ENCODE measurements at places on chromosomes 3 and 15. TPM values are rescaled to one million over a fixed set of nuclear protein-coding genes. Genes with fewer than 3 reads are reported as not detected.

The TGM5 gene
- total RNA-seq: not detected

The RETNLB gene
- total RNA-seq: not detected

The ITIH1 gene
- not detected for total RNA-seq

The PIK3CA gene
- total RNA-seq: 48.6 TPM

The TLR9 gene
- total RNA-seq: under 0.01 TPM

The MAGEL2 gene
- 0.50 TPM for total RNA-seq

The ARNT2 gene
- total RNA-seq: 4.7 TPM

The GCSAM gene
- total RNA-seq: not detected

The GPX1 gene
- total RNA-seq: 395 TPM

The THBS1 gene
- total RNA-seq: 2,470 TPM

The CLDN16 gene
- total RNA-seq: not detected

The USP50 gene
- total RNA-seq: 0.29 TPM

The GRK7 gene
- under 0.01 TPM for total RNA-seq

The IL17RB gene
- under 0.01 TPM for total RNA-seq

The ALS2CL gene
- total RNA-seq: 0.87 TPM

The SPTSSB gene
- 0.58 TPM for total RNA-seq

The GP9 gene
- not detected for total RNA-seq

The SI gene
- total RNA-seq: not detected

The CPN2 gene
- not detected for total RNA-seq

The SKOR1 gene
- total RNA-seq: 0.15 TPM

The TEX55 gene
- not detected for total RNA-seq

The PSTPIP1 gene
- total RNA-seq: 0.17 TPM

The CFAP20DC gene
- total RNA-seq: 6.8 TPM

The CNTN6 gene
- not detected for total RNA-seq

The GPR171 gene
- total RNA-seq: not detected

The CCNB2 gene
- total RNA-seq: 5.1 TPM

The TICRR gene
- total RNA-seq: 0.33 TPM

The GOLGB1 gene
- 57.4 TPM for total RNA-seq

The CD96 gene
- not detected for total RNA-seq

The CPLX3 gene
- not detected for total RNA-seq

The UROC1 gene
- total RNA-seq: not detected

The PEX5L gene
- 2.8 TPM for total RNA-seq

The GMPS gene
- total RNA-seq: 85.4 TPM

The NXPE3 gene
- total RNA-seq: 26.3 TPM

The ATG7 gene
- total RNA-seq: 137 TPM

The PHLDB2 gene
- total RNA-seq: 29.6 TPM

Measured in smooth muscle cell of trachea (primary cell).